Ovary (tissue), 10 donors: ENCODE measurements at places on chromosomes 2 and 18. TPM values are rescaled to one million over a fixed set of nuclear protein-coding genes. Genes with fewer than 3 reads are reported as not detected.

- H3K27me3 ChIP-seq, result no peaks in the 10 kb centered on the region
- no peak overlapping the region for H3K27ac ChIP-seq
- no peak overlapping the region for H3K4me3 ChIP-seq
- no peak for DNase-seq
- H3K36me3 ChIP-seq, result no peaks in the 10 kb centered on the region
Measured at GRCh38 chr18:57649556-57650500, 28.2 kb upstream of the NARS1 start.

DNA sequence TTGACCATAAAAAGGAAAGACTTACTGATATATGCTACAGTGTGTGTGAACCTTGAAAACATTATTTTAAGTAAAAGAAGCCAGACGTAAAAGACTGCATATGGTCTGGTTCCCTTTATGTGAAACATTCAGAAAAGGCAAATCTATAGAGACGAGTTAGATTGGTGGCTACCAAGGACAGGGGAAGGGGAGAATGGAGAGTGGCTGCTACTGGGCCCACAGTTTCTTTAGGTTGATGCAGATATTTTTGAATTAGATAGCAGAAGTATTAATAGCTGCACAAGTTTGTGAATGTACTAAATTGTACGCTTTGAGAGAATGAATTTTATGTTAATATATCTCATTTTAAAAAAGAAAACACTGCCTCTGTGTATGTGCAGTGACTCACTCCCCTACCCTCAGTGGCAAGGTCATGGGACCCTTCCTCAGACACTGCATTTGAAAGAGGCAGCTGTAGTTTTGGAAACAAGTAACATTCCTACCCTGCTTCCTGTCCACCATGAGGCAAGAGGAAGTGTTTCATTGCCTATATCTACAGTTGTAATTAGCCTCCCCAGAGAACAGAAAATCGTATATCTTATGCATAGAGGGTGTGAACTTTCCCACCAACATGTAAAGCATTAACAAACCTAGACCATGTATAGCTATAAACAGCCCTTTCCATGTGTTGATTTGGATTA is 29.8 kb upstream of the ARMC9 start:
- no peaks in the 10 kb centered on the region for H3K36me3 ChIP-seq
- DNase-seq, result no peak
- H3K27ac ChIP-seq, result no peak overlapping the region
- no peaks in the 10 kb centered on the region for H3K4me1 ChIP-seq

DNA sequence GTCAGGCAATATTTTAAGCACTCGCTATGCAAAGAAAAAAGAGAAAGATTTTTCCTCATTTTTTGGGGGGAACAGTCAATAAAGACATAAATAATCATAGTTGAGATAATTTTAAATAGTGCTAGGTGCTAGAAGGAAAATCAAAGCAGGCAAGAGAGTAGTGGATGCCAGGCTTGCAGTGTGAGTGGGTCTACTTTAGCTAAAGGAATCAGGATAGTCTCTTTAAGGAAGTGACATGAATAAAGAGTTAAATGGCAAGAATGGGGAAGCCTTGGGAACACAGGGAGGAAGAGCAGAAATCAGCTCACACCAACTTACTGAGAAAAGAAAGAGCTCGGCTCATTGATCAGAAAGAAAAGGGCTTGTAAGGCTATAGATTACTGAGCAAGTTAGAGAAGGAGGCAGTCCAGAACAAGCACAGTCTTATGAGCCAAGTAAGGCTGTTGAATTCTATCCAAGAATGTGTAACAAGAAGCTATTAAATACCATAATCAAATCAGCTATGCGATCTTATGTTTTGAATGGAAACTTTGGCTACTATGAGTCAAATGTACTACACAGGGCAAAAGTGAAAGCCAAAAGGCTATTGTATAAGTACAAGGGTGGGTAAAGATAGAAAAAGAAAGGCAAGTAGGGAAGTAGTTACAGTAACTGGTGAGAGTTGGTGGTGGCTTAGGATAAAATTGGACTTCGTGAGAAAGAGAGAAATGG is 833.8 kb upstream of the PIK3C3 start:
- no peaks in the 10 kb centered on the region for H3K4me1 ChIP-seq
- H3K36me3 ChIP-seq, result no peaks in the 10 kb centered on the region
- no peak overlapping the region for H3K27ac ChIP-seq
- no peak for DNase-seq
- H3K27me3 ChIP-seq, result no peaks in the 10 kb centered on the region

DNA sequence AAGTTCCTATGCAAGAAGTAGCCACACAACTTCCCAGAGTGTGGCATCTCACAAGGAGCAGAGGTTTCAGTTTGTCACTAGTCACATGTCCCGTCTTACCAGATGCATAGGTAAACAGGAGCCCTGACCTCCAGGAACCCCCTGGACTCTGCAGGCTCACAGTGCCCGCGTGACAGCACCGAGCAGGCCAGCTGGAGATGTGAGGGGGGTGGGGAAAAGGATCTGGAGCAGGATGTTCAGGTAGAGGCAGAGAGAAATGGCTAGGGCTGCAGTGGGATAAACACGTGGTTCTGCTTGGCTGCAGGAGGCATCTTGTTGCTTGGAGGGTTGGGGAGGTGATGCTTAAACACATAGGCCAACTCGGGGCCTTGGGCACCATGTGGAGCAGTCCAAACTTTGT is 54.2 kb downstream of the IMPA2 start:
- H3K4me1 ChIP-seq, result peaks cover 1% of the 10 kb centered on the region
- peak; percentile 6 for DNase-seq
- H3K36me3 ChIP-seq, result no peaks in the 10 kb centered on the region
- H3K4me3 ChIP-seq, result no peak overlapping the region
- H3K27me3 ChIP-seq, result no peaks in the 10 kb centered on the region

GRCh38 chr18:73666772-73667171 is 480.9 kb downstream of the FBXO15 start:
- H3K4me3 ChIP-seq, result no peak overlapping the region
- no peaks in the 10 kb centered on the region for H3K36me3 ChIP-seq
- no peaks in the 10 kb centered on the region for H3K27me3 ChIP-seq
- no peak overlapping the region for H3K27ac ChIP-seq
- H3K4me1 ChIP-seq, result no peaks in the 10 kb centered on the region
- no peak for DNase-seq

DNA sequence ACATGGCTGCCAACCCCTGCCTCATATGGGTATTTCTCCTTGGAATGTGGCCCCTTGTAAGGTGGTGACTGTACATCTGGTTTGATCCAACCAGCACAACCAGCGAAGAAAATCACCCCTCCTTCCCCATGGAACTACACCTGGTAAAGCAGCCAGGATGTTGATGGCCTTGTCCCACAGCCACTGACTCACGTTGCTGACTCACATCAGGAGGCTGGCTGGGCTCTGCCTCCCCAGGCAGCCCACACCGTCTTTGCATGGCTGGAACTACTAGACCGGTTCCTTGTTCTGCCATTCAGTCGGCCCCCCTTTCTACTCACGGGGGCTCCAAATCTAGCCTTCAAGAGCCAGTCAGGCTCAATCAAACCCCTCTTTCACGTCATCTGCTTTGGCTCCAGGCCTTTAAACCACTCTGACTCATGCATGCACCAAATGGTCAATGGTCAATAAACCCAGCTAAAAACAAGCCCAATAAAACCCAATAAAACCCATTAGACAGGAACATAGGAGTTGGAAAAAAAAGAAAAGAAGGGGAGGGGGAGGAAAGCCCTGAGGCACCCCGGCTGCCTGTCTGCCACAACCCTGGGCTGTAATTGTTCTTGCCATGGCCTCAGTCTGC is 114.8 kb downstream of the PLB1 start:
- H3K36me3 ChIP-seq, result no peaks in the 10 kb centered on the region
- H3K4me1 ChIP-seq, result no peaks in the 10 kb centered on the region
- H3K27me3 ChIP-seq, result no peaks in the 10 kb centered on the region
- H3K27ac ChIP-seq, result no peak overlapping the region
- no peak for DNase-seq

GRCh38 chr18:47415881-47416280 is 164.4 kb upstream of the SKOR2 start:
- no peak for DNase-seq
- H3K27me3 ChIP-seq, result no peaks in the 10 kb centered on the region
- H3K36me3 ChIP-seq, result no peaks in the 10 kb centered on the region

- no peaks in the 10 kb centered on the region for H3K27me3 ChIP-seq
- no peak overlapping the region for H3K4me3 ChIP-seq
- no peak overlapping the region for H3K27ac ChIP-seq
- H3K4me1 ChIP-seq, result peaks cover 11% of the 10 kb centered on the region
- DNase-seq, result no peak
- no peaks in the 10 kb centered on the region for H3K36me3 ChIP-seq
Measured at GRCh38 chr2:144459937-144460336, 60.0 kb downstream of the ZEB2 start.

MEP1B gene
- total RNA-seq, result not detected

TRIM43 gene
- total RNA-seq, result not detected

GLI2 gene
- 6.9 TPM for total RNA-seq

TDRD15 gene
- 0.23 TPM for total RNA-seq

OST4 gene
- 226 TPM for total RNA-seq

DSC2 gene
- 4.2 TPM for total RNA-seq
